ENCODE measurements at places on chromosomes 2 and 18. TPM values are rescaled to one million over a fixed set of nuclear protein-coding genes. Genes with fewer than 3 reads are reported as not detected.

The SKA1 gene
- 11.3 TPM for total RNA-seq

The MOGAT1 gene
- not detected for total RNA-seq

The ELOA2 gene
- total RNA-seq: not detected

The MRPL19 gene
- 69.5 TPM for total RNA-seq

The ANKRD30B gene
- not detected for total RNA-seq

The RAB6C gene
- not detected for total RNA-seq

The G6PC2 gene
- not detected for total RNA-seq

The CDK5R2 gene
- 4.6 TPM for total RNA-seq

The ABCG8 gene
- total RNA-seq: not detected

The GPR35 gene
- total RNA-seq: 1.0 TPM

The SERPINB10 gene
- total RNA-seq: not detected

The MC5R gene
- total RNA-seq: 0.06 TPM

The RAD51AP2 gene
- not detected for total RNA-seq

The CD8B gene
- not detected for total RNA-seq

The UGT1A8 gene
- 0.10 TPM for total RNA-seq

The MC2R gene
- total RNA-seq: not detected

The ABHD1 gene
- 1.6 TPM for total RNA-seq

The ANKRD30BL gene
- not detected for total RNA-seq

The FSHR gene
- not detected for total RNA-seq

The ANKRD23 gene
- total RNA-seq: 1.8 TPM

The CCDC85A gene
- 0.31 TPM for total RNA-seq

The GKN1 gene
- total RNA-seq: 0.37 TPM

The TUBA3E gene
- total RNA-seq: 6.9 TPM

The CACNB4 gene
- 0.14 TPM for total RNA-seq

The UGT1A3 gene
- 0.09 TPM for total RNA-seq

The TSPYL6 gene
- not detected for total RNA-seq

The SLC16A14 gene
- 0.87 TPM for total RNA-seq

The CCBE1 gene
- total RNA-seq: 9.8 TPM

The EGR4 gene
- 0.19 TPM for total RNA-seq

The TNFAIP6 gene
- 0.89 TPM for total RNA-seq

The LINC00305 gene
- total RNA-seq: not detected

The PCARE gene
- total RNA-seq: not detected

The NAT8 gene
- not detected for total RNA-seq

The SGPP2 gene
- total RNA-seq: 0.81 TPM

The ORMDL1 gene
- total RNA-seq: 42.5 TPM

The ERCC3 gene
- 46.9 TPM for total RNA-seq

The PAX8 gene
- 0.98 TPM for total RNA-seq

The STAT4 gene
- 4.5 TPM for total RNA-seq

The SFXN5 gene
- total RNA-seq: 9.8 TPM

The RTP5 gene
- not detected for total RNA-seq

The CNDP1 gene
- total RNA-seq: not detected

The VSNL1 gene
- not detected for total RNA-seq
